ENCODE measurements at places on chromosomes 5 and 9.

GRCh38 chr9:37617832-37618231, 25.4 kb upstream of the TOMM5 start:
- DNase-seq, result no peak

GRCh38 chr5:138936-139335, 47.0 kb downstream of the PLEKHG4B start:
- DNase-seq, result no peak

GRCh38 chr5:126477294-126478117, 54.3 kb downstream of the GRAMD2B start:
- no peak for DNase-seq

DNA sequence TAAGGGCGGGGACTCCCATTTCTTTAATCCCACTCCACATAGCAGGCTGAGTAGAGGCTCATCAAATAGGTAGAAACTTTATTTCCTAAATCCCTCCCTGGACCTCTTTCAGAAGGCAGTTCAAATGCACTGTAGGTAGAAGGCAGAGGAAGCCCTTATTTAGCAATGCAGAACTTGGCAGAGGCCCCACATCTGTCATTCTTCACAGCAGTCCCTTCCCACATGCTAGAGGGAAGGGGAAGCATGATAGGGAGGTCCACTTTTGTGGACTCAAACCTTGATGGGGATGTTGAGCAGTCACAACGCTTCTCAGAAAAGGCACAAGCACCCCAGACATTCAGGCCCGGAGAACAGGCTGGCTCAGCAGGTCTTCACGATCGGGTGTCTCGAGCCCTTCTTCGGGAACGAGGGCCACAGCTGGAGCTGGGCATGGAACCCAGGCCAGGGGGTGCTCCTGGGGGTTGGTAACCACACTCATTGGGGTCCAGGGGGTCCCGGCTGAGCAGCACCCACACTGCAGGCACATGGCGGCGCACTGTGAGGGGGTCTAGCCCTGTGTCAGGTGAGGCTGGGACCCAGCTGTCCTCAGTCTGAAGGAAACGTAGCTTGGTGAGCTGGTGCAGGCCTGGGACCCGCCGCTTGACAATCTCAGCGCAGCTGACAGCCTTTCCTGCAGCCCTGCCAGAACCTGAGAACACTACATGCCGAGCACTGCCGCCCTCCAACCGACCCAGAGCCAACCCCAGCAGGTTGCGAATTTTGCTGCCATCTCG, 1.3 kb downstream of the RPP25L start:
- DNase-seq, result no peak

- no peak for DNase-seq
Observed at GRCh38 chr5:1668141-1668721, 131.4 kb downstream of the MRPL36 start.

DNA sequence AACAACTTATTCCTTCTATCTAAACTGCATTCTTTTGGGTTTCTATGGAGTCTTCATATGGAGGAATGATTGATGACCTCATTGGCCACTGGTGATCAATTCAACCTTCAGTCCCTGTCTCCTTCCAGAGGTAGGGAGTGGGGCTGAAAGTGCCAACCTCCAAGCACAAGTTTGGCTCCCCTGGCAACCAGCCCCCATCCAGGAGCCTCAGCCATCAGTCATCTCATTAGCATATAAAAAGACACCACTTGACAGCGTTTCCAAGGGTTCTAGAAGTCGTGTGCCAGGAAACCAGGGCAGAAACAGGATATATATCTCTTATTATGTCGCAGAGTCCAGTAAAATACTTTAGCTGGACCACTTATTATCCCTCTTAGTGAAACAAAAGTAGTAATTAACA, 9.8 kb downstream of the SLC31A2 start:
- DNase-seq, result no peak

Measured in CD4-positive, alpha-beta T cell treated with Interferon alpha-2 for 1 hour (primary cell).